Mesothelial cell of epicardium (in vitro differentiated cells): ENCODE measurements at places on chromosomes 12 and 14. TPM values are rescaled to one million over a fixed set of nuclear protein-coding genes. Genes with fewer than 3 reads are reported as not detected.

The CATSPERB gene
- total RNA-seq, result 0.56 to 1.0 TPM (median 0.61 TPM) in 3 replicates

The CELA1 gene
- not detected in 3 replicates for total RNA-seq

The TAS2R8 gene
- total RNA-seq, result 0.18 to 0.42 TPM (median 0.29 TPM) in 3 replicates

The CYP27B1 gene
- 3.3 to 4.7 TPM (median 4.0 TPM) in 3 replicates for total RNA-seq

The MIP gene
- not detected in 3 replicates for total RNA-seq

The ARL6IP4 gene
- 120 to 133 TPM (median 122 TPM) in 3 replicates for total RNA-seq

The RNASE2 gene
- total RNA-seq, result not detected in 3 replicates

The TMEM132C gene
- total RNA-seq, result 24.2 to 26.0 TPM (median 25.5 TPM) in 3 replicates

The KLHL33 gene
- total RNA-seq, result 0.11 to 0.16 TPM (median 0.13 TPM) in 3 replicates

The BICDL1 gene
- 38.8 to 41.5 TPM (median 40.1 TPM) in 3 replicates for total RNA-seq

The PTPRQ gene
- 17.5 to 19.2 TPM (median 18.1 TPM) in 3 replicates for total RNA-seq

The GZMH gene
- not detected in 3 replicates for total RNA-seq

The SERPINA10 gene
- not detected in 3 replicates for total RNA-seq

The C12orf54 gene
- 0.34 to 0.38 TPM in 2 of 3 replicates, not detected in the other for total RNA-seq

The PPP1R12A gene
- total RNA-seq, result 106 to 123 TPM (median 120 TPM) in 3 replicates

The SRGAP1 gene
- 9.6 to 9.7 TPM (median 9.7 TPM) in 3 replicates for total RNA-seq

The POTEM gene
- not detected in 3 replicates for total RNA-seq

The GPX2 gene
- 0.58 to 0.63 TPM (median 0.61 TPM) in 3 replicates for total RNA-seq

The CAPZA3 gene
- 0.20 TPM in 1 of 3 replicates, not detected in the others for total RNA-seq

The OASL gene
- total RNA-seq, result 0.11 TPM in 1 of 3 replicates, not detected in the others

The CIT gene
- 23.7 to 29.3 TPM (median 27.4 TPM) in 3 replicates for total RNA-seq

The FAM216A gene
- total RNA-seq, result 9.9 to 11.6 TPM (median 10.3 TPM) in 3 replicates

The ANG gene
- total RNA-seq, result 3.7 to 5.4 TPM (median 3.8 TPM) in 3 replicates

The SLC38A4 gene
- 0.11 to 0.35 TPM (median 0.29 TPM) in 3 replicates for total RNA-seq

The ANKRD33 gene
- 0.18 to 0.27 TPM (median 0.22 TPM) in 3 replicates for total RNA-seq

The PARP11 gene
- 16.3 to 18.6 TPM (median 16.7 TPM) in 3 replicates for total RNA-seq

The PAN2 gene
- 60.9 to 76.8 TPM (median 66.4 TPM) in 3 replicates for total RNA-seq

The GPRC5D gene
- not detected in 3 replicates for total RNA-seq

The MIPOL1 gene
- total RNA-seq, result 24.3 to 29.2 TPM (median 28.4 TPM) in 3 replicates

The RBM19 gene
- 42.7 to 43.4 TPM (median 43.3 TPM) in 3 replicates for total RNA-seq
